ENCODE measurements at places on chromosomes 6 and 20.

- no peak for DNase-seq
Measured at GRCh38 chr20:20195021-20195705, 142.8 kb downstream of the CFAP61 start.

- DNase-seq: no peak
Measured at GRCh38 chr20:37413023-37413334, 67.0 kb downstream of the SRC start.

DNA sequence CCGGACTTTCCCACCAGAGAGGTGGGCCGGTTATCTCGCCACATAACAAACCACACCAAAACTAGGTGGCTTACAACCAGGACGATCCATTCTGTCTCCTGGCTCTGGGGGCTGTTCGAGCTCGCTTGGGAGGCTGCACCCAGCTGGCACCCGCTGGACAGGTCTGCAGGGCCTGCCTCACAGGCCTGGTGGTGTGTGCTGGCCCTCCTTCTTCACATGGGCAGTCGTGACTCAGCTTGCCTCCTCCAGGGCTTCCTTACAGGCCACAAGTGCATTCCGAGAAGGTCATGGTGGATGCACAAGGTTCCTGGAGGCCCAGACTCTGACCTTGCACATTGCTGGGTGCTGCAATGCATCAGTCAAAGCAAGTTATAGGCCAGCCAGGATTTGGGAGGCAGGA lies 34.2 kb downstream of the FOXF2 start:
- DNase-seq: no peak

DNA sequence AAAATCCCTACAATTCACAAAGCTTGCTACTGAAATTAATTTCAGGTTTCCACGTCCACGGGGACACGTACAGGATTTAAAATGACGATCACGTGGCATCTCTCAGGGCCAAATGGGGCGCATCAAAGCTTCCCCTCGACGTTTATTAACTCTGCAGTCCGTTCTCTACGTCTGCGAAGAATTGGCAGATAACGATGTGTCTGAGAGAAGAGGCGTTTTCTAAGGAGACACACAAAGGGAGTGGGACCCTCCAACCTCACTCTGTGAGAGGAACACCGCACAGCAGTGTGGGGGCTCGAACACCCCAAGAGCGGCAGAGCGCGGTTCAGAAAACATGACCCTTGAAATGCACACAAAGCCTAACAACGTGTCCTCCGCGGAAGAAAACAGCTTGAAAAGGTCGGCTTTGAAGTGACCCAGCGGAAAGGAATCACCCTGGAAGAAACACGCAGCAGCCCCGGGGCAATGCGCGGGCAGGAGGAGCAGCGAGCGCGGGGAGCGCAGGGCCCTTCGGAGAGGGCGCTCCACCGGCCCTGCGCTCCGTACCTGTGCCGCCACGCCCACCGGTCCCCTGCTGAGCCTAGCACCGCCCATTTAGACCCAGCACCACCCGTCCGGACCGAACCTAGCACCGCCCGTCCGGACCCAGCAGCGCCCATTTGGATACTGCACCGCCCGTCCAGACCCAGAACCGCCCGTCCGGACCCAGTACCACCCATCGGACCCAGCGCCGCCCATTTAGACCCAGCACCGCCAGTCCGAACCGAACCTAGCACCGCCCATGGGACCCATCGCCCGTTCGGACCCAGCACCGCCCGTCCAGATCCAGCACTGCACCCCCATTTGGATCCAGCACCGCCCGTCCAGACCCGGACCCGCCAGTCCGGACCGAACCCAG lies 1.1 kb upstream of the AFDN start:
- peak; percentile 56 for DNase-seq

GRCh38 chr6:127956260-127956888 lies 55.5 kb upstream of the THEMIS start:
- no peak for DNase-seq
